Activated gamma-delta T cell (primary cell): ENCODE measurements at places on chromosomes 16 and 17.

- no peak for DNase-seq
Measured at GRCh38 chr17:81713004-81713555, 996 bp downstream of the SLC25A10 start.

GRCh38 chr17:82802075-82802780 is 37.6 kb downstream of the ZNF750 start:
- DNase-seq: no peak

GRCh38 chr16:28492511-28492910 is 637 bp upstream of the CLN3 start:
- no peak for DNase-seq

GRCh38 chr16:58200004-58200797 is 2.3 kb upstream of the CSNK2A2 start:
- no peak for DNase-seq

DNA sequence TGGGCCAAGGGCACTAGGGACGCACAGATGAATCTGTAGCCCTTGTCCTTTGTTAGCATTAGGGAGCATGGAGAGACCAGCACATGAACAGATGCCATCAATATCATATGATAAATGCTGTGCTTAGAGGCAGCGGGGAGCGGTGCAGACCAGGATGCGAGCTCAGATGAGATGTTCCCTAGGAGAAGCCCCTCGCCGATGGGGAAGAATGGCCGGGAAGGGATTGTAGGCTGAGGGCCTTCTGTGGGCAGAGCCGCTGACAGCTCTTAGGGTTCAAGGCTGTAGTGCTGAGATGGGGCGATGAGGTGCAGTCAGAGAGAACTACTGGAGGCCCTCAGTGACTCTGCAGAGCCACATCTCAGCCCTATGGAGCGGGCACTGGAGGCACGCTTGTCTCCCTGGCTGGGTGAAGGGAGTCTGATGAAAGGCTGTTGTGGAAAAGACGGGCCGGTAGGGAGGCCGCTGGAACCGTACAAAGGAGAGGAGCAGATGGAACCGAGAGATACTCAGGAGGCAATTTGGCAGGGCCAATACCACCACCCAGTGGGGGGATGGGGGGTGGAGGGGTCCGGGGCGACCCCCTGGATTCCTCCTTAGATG is 66.3 kb upstream of the ENDOV start:
- DNase-seq: no peak

DNA sequence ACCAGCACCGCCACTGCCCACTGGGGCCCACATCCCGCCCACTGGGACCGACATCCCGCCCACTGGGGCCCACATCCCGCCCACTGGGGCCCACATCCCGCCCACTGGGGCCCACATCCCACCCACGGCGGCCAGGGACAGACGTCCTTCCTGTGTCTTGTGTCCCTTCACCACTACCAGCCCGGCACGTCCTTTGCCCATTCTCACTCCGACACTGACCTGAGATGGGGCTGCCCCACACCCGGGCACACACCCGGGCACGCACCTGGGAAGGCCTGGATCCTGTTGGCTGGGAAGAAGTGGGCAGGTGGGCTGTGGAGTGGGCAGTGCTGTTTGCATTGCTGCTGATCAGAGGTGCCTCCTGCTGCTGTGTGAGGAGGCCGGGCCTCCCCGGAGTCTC is 28.4 kb upstream of the GNG13 start:
- no peak for DNase-seq

DNA sequence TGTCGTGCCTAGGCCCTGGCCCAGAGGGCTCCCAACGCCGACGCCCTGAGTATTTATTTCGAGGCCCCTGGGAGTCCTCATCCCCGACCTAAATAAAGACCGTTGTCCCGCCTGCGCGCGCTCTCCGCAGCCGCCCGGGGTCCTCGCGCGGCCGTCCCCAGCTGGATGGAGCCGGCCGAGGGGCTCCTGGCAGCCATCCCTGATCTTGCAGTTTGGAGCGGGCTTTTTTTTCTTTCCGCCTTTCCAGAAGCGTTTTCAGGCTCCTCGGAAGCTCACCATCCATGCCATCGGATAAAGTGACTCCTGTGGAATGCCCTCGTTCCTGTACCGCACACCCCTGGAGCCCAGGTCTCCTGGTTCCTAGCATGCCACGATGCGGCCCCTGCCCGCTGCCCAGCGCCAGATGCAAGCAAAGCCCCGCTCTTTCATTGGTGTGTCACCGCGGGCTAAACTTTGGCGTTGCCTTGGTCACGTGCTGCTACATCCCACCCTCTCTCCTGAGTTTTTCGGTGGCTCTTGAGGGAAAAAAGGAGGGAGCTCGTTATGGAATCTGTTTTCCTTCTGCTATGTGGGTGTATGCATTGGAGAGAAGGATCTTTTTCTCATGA is 716 bp downstream of the TMEM94 start:
- DNase-seq: no peak

GRCh38 chr16:78553268-78554039 is 454.0 kb downstream of the WWOX start:
- no peak for DNase-seq

- no peak for DNase-seq
Measured at GRCh38 chr16:55333684-55334083, 9.7 kb downstream of the IRX6 start.

GRCh38 chr16:88634994-88635670 is 3.2 kb upstream of the IL17C start:
- no peak for DNase-seq

GRCh38 chr16:82263521-82264143 is 93.6 kb upstream of the MPHOSPH6 start:
- DNase-seq: no peak

DNA sequence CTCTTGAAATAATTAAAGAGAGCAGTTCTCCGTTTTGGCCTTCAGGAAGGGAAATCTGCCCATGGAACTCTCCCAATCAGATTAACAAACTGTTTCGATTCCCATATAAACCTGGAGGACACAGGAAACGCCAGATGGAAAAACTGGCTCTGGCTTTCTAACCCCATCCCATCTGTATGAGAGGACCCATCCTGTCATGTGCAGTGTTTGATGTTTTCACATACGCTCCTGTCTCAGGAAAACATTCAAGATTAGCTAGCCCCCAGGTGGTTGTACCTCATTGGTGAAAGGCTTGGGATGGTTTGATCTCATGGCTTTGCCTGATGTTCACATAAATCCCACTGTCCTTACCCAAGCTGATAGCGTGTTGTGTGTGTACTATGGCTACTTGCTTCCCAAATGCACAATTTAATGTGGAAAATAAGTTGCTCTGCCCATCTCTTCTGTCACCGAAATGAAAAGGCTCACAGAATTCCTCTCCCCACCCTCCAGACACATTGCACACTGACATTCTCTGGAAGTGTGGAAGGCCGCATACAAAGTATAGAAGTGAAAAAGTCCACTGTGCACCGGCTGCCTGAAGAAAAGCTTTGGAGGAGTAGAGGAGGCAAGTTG is 18.2 kb upstream of the ERN1 start:
- no peak for DNase-seq

DNA sequence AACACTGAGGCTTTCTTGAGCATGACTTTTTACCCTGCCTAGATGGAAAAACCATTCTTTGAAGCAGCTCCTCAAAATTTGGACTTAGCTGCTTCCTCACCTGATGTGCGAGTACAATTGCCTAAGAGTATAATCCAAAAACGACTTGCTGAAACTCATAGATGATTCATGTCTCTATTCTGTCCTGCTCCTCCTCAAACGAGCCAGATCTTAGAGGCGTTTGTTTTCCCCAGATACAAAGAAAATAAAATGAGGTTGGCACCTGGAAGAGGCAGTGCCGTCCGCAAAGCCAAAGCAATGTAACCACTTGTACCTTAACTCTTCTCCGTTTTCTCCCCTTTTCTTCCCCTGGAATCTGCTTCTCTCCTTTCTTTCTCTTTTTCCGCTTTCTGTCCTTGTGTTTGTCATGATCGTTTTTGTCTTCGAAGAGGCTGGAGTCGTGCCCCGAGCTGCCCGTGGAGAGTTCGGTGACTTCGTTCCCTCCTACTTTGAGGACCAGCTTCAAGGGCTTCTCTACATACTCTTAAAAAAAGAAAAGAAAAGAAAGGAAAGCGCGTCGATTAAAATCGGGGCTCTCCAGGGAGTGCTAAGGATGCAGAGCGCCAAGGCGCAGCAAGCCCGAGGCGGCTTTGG is 895 bp downstream of the BRD7 start:
- no peak for DNase-seq

GRCh38 chr17:35341411-35341992 is 31.9 kb downstream of the SLFN11 start:
- DNase-seq: no peak

GRCh38 chr17:40531051-40531991 is 29.9 kb upstream of the TNS4 start:
- DNase-seq: no peak

DNA sequence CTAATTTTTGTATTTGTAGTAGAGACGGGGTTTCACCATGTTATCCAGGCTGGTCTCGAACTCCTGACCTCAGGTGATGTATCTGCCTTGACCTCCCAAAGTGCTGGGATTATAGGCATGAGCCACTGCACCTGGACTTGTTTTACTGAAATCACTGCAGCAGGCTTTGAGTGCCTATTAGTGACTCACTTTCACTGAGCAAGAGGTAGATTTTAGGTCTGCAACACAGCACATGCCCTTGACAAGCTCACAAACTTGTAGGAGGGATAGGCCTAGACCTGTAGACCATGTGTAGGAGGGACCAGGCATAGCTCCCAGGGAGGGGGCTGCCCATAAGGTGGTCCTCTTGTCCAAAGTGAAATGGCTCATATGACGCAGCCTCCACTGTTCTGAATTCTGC is 27.0 kb upstream of the RPTOR start:
- no peak for DNase-seq

- DNase-seq: no peak
Measured at GRCh38 chr16:70508752-70509151, 14.6 kb downstream of the COG4 start.

- no peak for DNase-seq
Measured at GRCh38 chr17:48259694-48260291, 152.2 kb downstream of the SNX11 start.

DNA sequence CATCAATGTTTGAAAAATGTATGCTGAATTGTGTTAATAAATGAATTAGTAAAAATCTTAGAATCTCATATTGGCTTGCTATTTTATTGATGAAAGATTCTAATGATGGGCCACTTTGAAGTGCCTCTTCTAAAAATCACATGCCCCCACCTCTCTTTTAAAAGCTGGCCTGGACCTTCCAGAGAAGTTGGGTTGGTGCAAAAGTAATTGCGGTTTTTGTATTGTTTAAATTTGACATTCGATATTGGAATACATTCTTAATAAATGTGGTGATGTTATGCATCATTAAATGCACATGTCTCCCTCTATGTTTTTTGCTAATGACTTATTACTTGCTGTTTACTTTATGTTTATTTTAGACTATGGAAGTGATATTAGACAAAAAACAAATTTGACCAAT is 314.6 kb upstream of the C16orf82 start:
- no peak for DNase-seq

- no peak for DNase-seq
Measured at GRCh38 chr17:70769956-70770355, 600.6 kb downstream of the KCNJ2 start.

DNA sequence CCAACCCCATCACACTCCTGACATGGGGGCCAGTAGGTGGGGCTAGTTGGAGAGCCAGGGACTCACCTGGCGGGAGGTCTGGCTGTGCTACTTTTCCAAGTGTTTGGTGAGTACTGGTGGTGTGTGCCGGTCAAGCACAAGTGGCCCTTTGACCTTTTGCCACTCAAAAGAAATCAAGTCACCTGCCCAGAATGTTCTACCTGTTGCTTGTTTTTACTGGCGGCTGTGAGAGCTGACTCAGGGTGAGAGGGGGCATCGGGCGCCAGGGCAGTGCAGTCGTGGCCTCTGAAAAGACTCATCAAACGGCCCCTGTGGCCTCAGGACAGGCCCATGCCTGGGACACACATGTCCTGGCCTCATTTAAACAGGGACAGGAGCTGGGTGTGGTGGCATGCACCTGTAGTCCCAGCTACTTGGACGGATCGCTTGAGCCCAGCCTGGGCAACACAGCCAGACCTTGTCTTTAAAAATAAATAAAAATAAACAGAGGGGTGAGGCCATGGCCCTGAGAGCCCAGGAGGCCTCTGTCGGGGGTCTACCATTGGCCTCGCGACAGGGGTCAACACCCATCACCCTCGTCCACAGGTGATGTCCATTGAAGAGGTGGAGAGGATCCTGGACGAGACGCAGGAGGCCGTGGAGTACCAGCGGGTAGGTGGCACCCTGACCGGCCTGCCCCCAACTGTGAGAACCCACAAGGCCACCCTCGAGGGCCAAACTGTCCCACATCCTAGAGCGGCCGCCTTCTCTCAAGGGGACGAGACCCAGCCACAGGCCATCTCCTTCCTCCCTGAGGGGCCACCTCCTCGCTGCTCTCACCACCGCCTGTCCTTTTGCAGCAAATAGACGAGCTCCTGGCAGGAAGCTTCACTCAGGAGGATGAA is 5.0 kb downstream of the CHMP6 start:
- DNase-seq: no peak

DNA sequence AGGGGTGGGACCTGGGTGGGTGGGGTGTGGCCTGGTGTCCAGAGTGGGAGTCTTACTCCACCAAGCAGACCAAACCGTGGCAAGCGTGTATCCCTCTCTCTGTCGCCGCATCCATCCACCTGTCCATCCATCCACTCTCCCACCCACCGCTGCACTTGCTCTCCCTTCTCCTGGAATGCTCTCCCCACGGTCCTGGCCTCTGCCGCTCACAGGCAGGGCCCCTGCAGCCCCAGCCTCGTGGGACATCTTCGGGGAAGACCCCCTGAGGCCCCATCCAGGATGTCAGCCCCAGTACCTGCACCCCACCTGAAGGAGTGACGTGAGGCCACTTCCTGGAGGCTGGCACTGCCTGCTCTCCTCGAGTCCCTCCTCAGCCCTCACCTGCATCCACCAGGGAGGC is 189.5 kb upstream of the GSE1 start:
- DNase-seq: no peak

DNA sequence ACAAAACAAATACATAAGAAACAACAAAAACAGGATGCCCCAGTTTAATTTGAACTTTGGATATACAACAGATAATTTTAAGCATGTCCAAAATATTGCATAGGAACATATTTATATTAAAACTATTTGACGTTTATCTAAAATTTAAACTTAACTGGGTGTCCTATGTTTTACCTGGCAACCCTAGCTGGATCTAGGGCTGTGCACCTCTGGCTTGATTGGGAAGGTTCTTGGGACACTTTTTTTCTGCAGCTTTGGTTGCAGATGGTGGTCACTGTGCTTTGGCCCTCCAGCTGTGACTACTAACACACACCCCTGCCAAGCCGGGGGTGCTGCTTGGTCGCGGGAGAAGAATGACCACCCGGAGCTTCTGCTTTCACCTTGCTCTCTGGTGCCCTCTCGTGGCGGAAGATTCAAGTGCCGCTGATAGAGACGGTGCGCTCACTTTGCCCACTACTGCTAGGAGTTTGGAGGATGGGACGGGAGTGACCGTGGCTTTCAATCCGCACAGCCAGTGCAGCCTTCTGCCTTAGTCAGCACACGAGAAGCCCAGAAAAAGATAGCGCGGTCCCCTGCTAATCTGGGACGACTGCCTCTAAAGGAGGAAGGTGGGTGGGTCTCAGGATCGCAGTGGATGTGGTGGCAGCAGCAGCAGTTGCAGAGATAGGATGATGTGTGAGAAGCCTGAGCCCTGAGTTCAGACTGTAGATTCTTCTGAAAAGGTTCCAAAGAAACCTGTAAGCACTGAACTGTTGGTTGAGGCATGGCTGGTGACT is 6.7 kb downstream of the SPACA3 start:
- DNase-seq: no peak

- no peak for DNase-seq
Measured at GRCh38 chr17:18919963-18920362, 32.0 kb upstream of the SLC5A10 start.
